ENCODE measurements at places on chromosomes 1 and 21.

DNA sequence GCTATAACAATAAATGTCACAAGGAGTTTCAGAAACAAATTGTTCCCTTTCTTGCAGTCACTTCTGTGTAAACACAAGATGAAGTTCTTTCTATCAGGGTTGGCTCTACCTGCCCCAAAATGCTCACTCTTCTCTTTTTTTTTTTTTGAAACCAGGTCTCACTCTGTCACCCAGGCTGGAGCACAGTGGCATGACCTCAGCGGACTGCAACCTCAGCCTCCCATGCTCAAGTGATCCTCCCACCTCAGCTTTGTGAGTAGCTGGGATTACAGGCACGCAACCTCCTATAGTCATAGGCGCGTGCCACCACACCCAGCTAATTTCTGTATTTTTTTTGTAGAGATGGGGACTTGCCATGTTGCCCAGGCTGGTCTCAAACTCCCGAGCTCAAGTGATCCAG is 10.5 kb upstream of the CTNNBIP1 start:
- no peak for DNase-seq

- DNase-seq, result no peak
Measured at GRCh38 chr1:246491551-246492053, 15.5 kb downstream of the SMYD3 start.

- DNase-seq, result no peak
Measured at GRCh38 chr1:151777317-151777716, 13.0 kb downstream of the TDRKH start.

- no peak for DNase-seq
Measured at GRCh38 chr1:160404094-160404493, 3.7 kb downstream of the VANGL2 start.

- no peak for DNase-seq
Measured at GRCh38 chr1:96598416-96599168, 123.0 kb upstream of the PTBP2 start.

DNA sequence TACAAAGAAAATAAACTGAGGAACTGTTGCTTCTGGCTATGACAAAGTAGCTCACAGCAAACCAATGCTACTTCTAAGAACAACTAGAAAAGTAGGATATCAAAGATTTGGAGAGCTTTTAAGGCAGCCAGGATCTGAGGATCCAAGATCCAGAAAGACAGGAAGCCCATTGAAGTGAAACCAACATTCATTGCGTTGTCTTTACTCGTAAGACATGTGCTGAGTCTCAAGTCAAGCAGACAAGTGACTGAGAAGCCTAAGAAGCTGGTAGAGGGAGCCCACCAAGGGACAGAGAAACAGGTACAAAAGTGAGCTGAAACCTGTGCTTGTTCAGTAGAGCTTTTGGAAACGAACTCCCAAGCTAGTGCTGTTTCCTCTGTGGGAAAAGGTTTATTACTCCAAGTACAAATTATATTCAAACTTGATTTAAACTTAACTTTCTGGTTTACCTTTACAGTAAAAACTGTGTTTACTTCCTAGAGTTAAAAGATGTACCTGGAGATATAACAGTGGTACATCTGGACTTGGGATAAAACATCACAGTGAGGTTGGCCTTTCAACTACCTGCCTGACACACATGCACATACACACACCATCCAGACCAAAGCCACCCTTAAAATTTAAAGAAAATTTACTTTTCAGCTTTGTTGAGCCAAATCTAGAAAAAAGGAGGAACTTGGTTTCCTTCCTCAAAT is 41.2 kb downstream of the NME7 start:
- no peak for DNase-seq

DNA sequence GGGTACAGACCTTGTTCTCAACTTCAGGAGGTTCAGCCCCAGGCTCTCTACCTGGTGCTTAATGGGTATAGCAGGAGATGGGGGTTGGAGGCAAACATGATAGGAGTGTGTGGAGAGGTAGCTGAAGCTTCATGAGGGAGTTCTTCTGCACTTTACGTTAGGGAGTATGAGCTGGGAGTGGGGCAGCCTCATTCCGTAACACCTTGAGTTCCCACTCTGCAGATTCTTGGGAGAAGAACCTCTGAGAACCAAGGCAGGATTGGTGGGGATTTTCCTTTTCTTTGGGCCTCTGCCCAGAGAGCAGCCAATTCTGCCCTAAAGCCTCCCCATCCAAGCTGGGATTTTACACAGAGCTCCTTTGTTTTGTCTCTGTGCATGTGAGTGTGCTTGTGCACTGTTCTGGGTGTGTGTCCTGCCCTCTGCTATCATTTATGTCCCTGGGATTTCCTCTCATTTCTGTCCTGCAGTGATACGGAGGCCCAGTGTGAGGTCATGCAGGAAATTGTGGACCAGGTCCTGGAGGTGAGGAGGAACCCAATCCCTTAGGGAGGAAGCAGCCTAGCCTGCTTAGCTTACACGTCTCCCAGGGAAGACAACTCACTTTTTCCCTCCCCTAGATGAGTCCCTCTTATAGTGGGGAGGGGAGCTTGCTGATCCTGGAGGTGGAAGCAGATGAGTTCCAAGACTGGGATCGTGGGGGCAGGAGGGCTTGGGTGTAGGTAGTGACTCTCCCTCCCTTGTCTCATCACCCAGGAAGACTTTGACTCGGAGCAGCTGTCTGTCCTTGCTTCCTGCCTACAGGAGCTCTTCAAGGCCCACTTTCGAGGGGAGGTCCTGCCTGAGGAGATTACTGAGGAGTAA is 11.6 kb upstream of the SLC27A3 start:
- DNase-seq, result no peak

GRCh38 chr1:247681288-247681897 is 1.9 kb upstream of the OR13G1 start:
- peak; percentile 3 for DNase-seq

All from non-pigmented ciliary epithelial cell (primary cell).